ENCODE measurements at places on chromosomes 1 and 21. TPM values are rescaled to one million over a fixed set of nuclear protein-coding genes. Genes with fewer than 3 reads are reported as not detected.

DNA sequence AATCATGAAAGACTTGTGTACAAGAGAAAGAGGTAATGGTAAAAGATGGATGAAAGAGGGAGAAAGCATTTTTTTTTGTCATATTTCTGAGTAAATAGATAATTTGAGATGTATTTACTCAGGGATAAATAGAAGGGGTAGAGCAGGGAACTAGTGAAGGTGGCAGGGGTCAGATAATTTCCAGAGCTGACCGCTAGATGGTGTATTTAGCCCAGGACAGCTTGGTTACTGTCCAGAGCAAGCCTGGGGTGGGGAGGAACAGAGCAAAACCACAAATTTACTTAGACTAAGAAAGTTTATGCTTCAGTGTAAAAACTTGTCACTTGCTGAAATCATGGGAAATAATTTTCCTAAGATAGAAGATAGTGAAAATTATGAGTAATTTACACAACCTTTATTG lies 91.5 kb downstream of the XCL2 start:
- no peak for DNase-seq

- no peak for DNase-seq
Measured at GRCh38 chr21:43662286-43662685, 2.9 kb downstream of the RRP1B start.

- no peak for DNase-seq
Measured at GRCh38 chr1:226401355-226402303, 6.3 kb downstream of the PARP1 start.

GSTM5 gene
- 72.6 TPM for polyA plus RNA-seq

LRRIQ3 gene
- polyA plus RNA-seq = 2.3 TPM

FTCD gene
- 40.3 TPM for polyA plus RNA-seq

Data from renal pelvis (tissue), 12 donors.